CD4-positive, alpha-beta T cell treated with Interleukin-4 for 1 hour (primary cell): ENCODE measurements at places on chromosomes 5 and 9.

DNA sequence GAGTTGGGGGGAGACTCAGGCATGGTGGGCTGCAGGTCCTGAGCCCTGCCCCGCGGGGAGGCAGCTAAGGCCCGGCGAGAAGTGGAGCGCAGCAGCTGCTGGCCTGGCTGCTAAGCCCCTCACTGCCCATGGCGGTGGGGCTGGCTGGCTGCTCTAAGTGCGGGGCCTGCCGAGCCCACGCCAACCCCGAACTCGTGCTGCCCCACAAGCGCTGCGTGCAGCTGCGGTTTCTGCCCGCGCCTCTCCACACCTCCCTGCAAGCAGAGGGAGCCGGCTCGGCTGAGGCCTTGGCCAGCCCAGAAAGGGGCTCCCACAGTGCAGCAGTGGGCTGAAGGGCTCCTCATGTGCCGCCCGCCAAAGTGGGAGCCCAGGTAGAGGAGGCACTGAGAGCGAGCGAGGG, 1355.1 kb upstream of the WWC1 start:
- DNase-seq: no peak

GRCh38 chr9:116081435-116082115, 72.0 kb upstream of the PAPPA start:
- no peak for DNase-seq

DNA sequence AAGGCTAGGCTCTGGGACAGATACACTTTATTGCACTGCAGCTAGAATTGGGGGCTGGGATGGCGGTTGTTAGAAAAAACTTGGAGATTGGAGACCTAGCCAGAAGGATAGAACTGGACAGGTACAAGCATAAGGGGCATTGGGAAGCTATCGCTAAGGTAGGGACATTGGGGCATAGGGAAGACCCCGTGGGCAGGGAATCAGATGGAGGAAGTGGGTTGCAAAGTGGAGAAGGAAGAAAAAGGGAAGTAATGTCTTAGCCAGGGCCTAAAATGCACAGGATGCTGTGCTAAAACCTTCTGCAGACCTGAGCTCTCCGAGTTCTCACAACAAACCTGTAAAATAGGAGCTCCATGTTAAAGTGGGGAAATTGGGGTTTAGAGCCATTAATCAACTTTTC, 178.2 kb downstream of the ZDHHC21 start:
- no peak for DNase-seq

DNA sequence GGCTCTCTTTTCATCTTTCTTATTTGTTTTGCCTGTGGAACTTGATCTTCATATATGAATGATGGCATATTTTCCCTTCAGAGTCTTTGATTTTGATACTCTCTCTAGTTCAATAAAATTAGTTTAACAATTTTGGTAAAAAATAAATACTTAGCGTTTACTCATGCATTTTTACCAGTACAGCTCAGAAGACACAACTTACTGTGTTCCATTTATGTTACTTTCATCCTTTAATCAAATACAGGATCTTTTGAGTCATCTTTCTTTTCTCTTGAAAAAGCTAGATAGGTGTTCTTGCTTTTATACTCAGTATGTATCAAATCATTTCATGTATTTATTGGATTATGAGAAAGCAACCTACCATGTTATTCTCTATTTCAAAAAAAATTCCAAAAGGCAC, 47.1 kb upstream of the RICTOR start:
- no peak for DNase-seq

DNA sequence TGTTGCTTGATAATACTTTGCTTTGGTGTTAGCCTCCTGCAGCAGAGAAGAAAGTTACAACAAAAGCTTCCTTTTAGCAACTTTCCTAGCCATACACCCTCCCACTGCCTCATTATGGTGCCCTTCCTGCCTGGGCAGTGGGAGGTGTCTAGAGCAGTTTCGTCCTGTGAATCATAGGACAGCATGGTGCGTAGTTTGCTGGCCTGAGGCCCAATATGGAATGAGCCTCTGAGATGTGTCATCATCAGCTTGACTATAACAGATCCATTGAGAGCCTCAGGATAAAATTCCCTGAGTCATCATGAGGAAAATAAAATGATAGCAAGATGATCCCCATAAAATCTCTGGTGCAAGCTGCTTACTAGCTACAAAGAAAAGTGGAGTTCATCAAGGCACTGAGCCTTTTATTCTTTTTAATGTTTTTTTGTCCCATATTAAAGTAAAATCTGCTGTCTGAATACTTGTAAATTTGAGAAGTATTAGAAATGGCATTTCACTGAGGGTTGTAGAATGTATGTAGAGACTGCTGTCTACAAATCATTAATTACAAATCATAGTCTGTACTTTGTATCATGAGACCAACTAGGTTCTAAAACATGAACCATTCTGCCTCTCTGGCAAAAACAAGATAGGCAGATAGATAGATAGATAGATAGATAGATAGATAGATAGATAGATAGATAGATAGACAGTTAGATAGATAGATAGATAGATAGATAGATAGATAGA, 303.0 kb upstream of the PDE4D start:
- DNase-seq: no peak

DNA sequence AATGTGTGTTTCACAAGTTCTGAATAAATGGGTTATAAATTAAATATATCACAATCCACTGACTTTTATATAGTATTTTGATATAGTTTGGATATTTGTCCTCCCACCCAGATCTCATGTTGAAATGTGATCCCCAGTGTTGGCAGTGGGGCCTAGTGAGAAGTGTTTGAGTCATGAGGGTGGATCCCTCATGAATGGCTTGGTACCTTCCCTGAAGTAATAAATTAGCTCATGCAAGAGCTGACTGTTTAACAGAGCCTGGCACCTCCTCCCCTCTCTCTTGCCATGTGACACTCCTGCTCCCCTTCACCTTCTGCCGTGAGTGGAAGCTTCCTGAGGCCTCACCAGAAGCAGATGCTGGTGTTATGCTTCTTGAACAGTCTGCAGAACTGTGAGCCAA, 127.9 kb upstream of the PALM2AKAP2 start:
- DNase-seq: no peak

- no peak for DNase-seq
These were observed 137.9 kb upstream of the GRHPR start for GRCh38 chr9:37284636-37285035.

DNA sequence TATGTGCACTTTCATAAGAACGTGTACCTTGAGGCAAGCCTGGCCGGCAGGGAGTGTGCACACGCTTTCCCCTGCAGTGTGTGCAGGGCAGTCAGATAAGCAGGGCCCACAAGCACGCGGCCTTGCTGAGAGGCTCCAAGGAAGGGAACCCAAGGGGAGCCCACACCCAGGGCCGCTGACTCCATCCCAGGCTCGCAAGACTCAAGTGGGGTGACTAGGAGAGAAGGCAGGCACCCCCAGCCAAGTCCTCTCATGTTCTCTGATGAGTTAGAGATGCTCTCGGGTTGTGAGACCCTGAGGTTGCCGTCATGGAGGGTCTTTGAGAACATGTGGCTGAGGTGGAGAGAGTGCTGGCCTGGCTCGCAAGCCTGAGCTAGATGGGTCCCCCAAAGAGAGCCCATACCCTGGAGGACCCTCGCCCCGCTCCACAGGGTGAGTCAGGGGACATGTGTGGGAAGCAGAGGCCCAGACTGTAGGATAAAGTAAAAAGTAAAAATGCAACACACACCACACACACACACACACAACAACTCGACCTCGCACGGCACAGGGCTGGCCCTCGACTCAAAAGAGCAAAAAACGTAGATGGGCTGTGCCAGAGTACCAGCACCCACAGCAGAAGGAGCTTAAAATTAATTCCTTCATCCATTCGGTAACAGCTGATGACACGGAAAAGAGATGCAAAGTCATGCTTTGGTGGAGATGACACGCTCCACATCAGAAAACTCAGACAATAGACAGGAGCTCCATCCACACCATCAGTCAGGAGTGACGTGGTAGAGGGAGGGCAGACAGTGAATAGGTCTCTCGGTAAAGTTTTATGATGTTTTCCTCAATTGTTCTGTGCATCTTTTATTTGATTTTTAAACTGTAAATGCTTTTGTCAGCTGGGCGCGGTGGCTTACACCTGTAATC, 54.8 kb upstream of the NKD2 start:
- DNase-seq: no peak

DNA sequence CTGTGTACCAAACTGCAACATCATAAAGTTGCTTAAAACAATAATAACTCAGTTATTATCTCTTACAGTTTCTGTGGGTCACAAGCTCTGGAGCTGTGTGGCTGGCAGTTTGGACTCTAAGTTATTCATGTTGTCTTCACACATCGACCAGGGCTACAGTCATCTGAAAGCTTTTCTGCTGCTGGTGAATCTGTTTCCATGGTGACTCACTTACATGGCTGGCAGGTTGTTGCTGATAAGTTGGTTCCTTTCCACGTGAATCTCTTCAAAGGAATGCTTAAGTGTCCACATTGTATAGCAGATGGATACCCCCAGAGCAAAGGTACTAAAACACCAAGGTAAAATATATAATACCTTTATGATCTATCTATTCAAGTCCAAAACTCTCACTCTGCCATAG, 44.8 kb upstream of the CYLC2 start:
- DNase-seq: no peak

DNA sequence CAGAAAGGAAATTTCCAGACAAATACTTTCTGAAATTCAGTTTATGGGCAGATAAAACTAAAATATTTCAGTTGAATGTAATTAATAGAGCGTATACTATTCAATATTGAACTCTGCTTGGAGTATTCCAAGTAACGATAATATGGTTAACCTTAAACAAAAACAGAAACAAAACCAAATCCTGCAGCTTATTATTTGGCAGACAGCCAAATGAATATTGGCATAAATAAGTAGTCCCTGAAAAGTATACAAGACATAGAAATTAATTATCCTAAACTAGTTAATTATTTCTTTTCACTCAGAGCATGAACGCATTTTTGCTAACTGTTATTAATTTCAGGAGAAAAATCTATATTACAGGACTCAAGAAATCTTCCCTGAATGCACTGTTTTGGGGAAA, 1574.0 kb downstream of the MAT2B start:
- DNase-seq: no peak

DNA sequence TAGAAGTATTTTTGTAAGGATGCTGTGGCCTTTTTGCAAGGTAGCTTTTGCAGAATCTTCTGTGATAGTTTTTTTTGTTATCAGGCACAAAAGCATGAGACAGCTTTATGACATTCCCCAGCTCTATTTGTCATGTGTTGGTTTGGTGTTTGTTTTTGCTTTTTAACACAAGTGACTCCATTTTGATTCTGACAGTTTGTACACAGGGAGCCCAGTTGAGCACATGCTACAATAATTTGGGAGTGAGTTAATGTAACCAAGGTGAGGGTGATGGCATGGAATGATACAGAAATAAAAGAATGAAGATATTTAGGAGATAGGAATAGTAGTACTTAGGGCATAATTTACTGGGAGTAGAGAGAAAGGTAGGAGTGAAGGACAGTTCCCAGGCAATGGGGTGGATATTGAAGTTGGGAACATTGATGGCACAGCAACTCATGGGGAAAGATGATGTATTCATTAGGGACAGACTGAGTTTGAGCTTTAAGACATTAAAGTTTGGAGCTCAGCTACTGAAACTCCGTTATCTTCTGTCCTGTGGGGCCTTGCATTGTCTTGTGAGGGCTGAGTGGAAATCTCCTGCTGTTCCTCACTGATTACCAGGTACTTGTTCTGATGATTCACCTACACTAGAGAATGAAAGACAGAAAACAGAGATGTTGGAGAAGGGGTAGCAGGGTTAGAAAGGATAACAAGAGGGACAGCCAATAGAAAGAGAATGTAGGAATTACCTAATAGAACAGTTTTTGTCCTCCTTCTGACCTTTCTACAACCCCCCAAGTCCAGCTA, 88.3 kb upstream of the CCDC112 start:
- no peak for DNase-seq

DNA sequence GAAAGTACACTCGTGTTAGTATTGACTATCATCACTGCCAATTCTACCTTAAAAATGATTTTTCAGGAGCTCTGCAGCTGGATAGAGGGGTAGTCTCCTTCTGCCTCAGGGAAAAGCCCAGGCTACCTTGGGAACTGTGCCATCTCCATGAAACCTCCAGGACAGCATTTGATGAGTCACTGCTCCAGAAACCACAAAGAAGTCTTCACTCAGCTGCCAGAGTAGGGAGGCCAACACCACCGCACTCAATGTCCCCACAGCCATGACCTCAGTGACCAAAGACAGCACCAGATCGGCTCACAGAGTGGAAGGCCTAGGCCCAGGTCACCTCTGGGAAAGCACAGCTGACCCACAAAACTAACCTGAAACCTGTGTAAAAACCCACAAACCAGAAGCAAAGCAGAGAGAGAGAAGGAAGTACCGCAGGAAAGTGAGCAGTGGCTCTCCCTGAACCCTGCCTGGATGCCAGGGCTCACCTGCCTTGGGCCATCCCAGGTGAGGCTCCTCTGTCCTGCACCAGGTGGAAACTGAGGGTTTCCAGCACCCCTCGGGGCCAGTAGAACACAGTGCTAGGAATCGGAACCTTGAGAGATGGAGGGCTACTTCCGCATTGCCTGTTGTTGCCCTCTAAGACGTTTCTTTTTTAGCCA, 30.0 kb downstream of the S1PR3 start:
- DNase-seq: no peak

DNA sequence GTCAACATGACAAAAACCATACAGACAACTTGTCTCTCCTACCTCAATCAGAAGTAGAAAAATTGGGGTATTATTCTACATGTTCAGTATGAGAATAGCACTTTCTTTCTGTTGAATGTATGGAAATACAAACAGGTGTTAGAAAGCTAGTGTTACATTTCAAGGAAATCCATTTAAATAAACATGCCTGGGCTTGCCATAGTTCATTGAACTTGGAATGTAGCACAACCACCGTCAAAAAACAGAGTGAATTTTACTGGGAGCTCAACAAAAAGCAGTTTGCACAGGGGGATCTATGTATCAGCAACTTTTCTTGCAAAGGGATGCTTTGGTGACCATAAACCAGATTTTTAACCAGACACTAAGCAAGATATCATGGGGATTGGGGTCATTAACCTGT, 307.9 kb upstream of the SMARCA2 start:
- no peak for DNase-seq

DNA sequence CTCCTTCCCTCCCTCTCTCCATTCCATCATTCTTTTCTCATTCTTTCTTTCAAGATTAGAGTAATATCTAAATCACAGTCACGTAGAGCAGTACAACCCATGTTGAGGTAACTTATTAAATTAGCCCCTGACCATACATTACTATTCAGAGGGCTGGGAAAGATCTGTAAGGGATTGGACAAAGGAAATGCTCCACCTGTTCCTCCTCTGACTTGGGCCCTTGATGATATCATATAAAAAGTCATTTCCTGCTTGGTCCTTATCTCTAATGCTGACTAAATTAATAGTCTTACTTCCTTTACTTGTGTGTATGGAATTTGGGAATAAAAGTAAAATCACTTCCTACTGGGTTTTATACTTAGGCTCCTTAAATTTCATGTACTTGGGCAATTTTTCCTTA, 40.8 kb downstream of the SNX18 start:
- DNase-seq: no peak
